Activated CD8-positive, alpha-beta T cell treated with anti-CD3 and anti-CD28 coated beads, Interleukin-2, amount 10 ng/mL, durations not matched to agents 7 days and 5 days (primary cell): ENCODE measurements at places on chromosomes 7 and 10. TPM values are rescaled to one million over a fixed set of nuclear protein-coding genes. Genes with fewer than 3 reads are reported as not detected.

The HIF1AN gene
- total RNA-seq = 48.1 TPM

The VOPP1 gene
- total RNA-seq = 45.3 TPM

The AGMO gene
- total RNA-seq = not detected

DNA sequence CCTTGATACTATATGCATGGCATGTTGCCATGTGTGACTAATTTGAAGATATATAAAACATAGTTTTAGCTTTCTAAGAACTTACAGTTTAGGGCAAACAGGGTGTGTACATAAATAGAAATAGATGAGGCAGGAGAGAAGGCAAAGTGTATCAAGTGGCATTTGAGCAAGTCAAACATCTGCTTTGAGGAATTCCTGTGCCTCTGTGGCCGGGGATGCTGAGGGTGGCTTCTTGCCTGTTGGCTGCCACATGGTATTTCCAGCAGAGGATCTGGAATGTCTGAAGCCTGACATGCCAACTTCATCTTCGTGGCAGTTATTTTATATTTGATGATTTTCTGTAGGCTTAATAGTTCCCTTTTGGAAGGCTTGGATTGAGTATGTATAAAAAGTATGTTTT is 6.0 kb downstream of the SSBP1 start:
- H3K4me3 ChIP-seq = no peak overlapping the region
- DNase-seq = no peak
- H3K4me1 ChIP-seq = peaks cover 23% of the 10 kb centered on the region

- no peak for DNase-seq
- no peaks in the 10 kb centered on the region for H3K4me1 ChIP-seq
- H3K27ac ChIP-seq = no peak overlapping the region
- H3K27me3 ChIP-seq = peaks cover 3% of the 10 kb centered on the region
- no peak overlapping the region for H3K4me3 ChIP-seq
- H3K36me3 ChIP-seq = no peaks in the 10 kb centered on the region
Measured at GRCh38 chr10:116132780-116133399, 140.1 kb downstream of the GFRA1 start.

- H3K4me1 ChIP-seq = no peaks in the 10 kb centered on the region
- H3K4me3 ChIP-seq = no peak overlapping the region
- DNase-seq = no peak
- no peak overlapping the region for H3K27ac ChIP-seq
Measured at GRCh38 chr7:115088893-115089292, 167.0 kb downstream of the MDFIC start.

DNA sequence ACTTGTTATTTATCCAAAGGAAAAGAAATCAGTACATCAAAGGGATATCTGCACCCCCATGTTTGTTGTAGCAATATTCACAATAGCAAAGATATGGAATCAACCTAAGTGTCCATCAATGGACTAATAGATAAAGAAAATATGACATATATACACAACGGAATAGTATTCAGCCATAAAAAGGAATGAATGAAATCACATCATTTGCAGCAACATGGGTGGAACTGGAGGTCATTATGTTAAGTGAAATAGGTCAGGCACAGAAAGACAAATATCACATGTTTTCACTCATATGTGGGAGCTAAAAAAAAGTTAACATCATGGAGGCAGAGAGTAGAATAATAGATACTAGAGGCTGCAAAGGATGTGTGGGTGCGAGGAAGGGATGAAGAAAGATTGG is 25.0 kb upstream of the KAT6B start:
- H3K4me1 ChIP-seq = peaks cover 6% of the 10 kb centered on the region
- no peaks in the 10 kb centered on the region for H3K36me3 ChIP-seq

DNA sequence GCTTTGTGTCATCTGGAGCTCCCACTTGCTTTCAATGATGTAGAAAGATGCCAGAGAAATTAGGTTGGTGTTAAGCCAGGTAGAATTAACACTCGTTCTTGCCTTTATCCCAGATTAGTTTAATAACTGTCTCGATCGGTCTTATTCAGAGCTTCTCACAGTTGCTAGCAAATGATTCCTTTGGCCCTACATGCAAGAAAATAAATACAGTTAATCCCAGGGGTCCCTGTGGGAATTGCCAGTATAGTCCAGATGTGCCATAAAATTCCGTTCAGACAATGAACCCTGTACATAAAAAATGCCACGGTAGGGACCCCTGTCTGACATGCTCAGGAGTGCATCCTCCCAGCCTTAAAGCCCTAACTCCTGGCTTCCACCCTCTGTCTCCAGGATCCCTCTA is 207.5 kb downstream of the ARHGAP12 start:
- H3K4me3 ChIP-seq = no peak overlapping the region
- peaks cover 3% of the 10 kb centered on the region for H3K27me3 ChIP-seq
- no peak overlapping the region for H3K27ac ChIP-seq

GRCh38 chr7:137169282-137169698 is 174.2 kb downstream of the PTN start:
- H3K27me3 ChIP-seq = no peaks in the 10 kb centered on the region
- no peaks in the 10 kb centered on the region for H3K36me3 ChIP-seq
- no peak for DNase-seq
- no peak overlapping the region for H3K27ac ChIP-seq
- no peaks in the 10 kb centered on the region for H3K4me1 ChIP-seq
- no peak overlapping the region for H3K4me3 ChIP-seq

DNA sequence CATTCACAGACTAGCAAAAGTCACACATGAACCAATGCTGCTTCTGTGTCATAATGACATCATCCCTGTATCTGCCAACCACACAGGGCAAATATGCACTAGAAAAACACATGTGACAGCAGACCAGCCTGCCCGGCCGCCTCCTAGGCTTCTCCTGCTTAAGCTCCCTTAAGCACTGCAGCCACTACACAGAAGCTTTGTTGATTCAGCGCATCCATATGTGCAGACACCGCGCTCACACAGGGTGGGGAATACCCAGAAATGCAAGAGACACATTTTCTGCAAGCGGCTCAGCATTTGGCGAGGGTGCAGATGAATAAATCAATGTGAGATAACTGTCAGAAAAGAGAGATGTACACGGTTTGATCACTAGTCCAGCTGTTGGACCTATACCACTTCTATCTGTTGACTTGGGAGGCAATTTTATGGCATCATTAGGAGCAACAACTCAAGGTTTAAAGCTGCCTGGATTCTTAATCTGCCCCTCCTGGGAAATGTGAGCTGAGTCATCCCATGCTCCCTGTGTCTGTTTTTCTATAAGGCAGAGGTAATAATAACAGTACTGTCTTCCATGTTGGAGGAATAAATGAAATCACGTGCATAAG is 33.4 kb downstream of the CPXM2 start:
- no peaks in the 10 kb centered on the region for H3K27me3 ChIP-seq
- no peaks in the 10 kb centered on the region for H3K4me1 ChIP-seq
- H3K4me3 ChIP-seq = no peak overlapping the region
- DNase-seq = no peak

DNA sequence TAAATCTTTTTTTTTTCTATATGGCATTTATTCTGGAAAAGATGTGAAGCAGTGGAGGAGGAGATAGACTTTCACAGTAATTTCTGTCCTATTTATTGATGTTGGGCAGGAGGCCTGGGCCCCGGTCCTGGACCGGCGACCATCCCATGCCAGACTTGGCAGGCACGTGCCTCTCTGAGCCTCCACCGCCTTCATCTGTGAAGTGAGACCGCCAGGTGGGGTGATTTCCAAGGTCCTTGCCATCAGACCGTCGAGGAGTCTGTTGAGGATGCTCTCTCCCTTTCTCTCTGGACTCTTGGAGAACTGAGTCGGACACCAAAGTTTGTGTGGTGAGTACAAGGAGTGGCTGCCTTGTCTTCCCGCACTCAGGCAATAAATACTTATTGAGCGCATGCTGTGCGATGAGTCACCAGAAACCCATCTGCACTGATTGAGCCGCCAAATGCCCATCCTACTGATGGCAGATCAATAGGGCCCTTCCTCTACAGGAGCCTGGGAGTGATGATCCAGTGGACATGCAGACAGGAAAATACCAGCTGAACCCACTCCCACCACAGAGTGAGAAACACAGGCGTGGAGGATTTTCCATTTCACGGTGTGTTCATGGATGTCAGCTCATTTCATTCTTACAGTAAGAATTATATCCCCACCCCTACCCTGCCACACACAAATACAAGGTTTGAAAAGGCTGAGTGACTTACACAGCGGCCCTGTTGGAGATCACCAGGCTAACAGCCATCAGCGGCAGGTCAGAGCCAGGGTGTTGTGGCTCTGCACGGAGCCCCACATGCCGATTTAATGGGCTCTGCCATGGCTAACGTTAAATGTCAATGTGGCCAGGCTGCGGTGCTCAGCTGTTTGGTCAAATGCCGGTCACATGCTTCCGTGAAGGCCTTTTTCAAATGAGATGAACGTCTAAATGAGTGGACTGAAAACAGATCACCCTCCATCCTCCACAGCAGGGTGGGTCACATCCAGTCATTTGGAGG is 11.5 kb upstream of the PRKAG2 start:
- H3K4me1 ChIP-seq = no peaks in the 10 kb centered on the region
- H3K27me3 ChIP-seq = peaks cover 20% of the 10 kb centered on the region
- no peak for DNase-seq
- H3K27ac ChIP-seq = no peak overlapping the region
- no peak overlapping the region for H3K4me3 ChIP-seq

- H3K36me3 ChIP-seq = peaks cover 14% of the 10 kb centered on the region
- no peak for DNase-seq
- no peak overlapping the region for H3K27ac ChIP-seq
- H3K4me3 ChIP-seq = no peak overlapping the region
- H3K27me3 ChIP-seq = no peaks in the 10 kb centered on the region
Measured at GRCh38 chr10:112151524-112152039, 32.0 kb downstream of the GPAM start.

DNA sequence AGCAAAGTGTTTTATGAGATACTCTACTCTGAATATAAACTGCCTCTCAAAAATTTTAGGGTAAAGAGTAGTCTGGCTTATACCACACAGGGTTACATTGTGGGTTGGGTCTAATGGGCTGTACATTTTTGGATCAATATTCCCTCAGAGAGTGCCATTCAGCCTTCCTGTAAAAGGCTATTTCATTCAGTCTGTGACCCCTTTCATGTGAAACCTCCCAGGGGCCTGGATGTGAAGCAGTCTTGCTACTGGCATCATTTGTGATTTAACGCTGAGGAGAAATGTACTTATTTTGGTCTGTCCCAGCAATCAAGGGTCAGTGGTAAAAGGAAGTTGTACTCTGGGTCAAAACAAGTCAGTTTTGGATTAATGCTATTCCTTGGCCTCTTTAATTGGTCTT is 71.8 kb upstream of the PRKG1 start:
- no peak for DNase-seq
- no peak overlapping the region for H3K27ac ChIP-seq
